Activated CD4-positive, alpha-beta memory T cell treated with anti-CD3 and anti-CD28 coated beads, Interleukin-2, amount 10 ng/mL, durations not matched to agents 7 days and 5 days (primary cell): ENCODE measurements at places on chromosomes 16 and 17.
A peak's percentile ranks its signal among the peaks of the same experiment; 100 is the strongest.

- no peak for DNase-seq
Measured at GRCh38 chr17:66835476-66835875, 559 bp downstream of the CACNG5 start.

DNA sequence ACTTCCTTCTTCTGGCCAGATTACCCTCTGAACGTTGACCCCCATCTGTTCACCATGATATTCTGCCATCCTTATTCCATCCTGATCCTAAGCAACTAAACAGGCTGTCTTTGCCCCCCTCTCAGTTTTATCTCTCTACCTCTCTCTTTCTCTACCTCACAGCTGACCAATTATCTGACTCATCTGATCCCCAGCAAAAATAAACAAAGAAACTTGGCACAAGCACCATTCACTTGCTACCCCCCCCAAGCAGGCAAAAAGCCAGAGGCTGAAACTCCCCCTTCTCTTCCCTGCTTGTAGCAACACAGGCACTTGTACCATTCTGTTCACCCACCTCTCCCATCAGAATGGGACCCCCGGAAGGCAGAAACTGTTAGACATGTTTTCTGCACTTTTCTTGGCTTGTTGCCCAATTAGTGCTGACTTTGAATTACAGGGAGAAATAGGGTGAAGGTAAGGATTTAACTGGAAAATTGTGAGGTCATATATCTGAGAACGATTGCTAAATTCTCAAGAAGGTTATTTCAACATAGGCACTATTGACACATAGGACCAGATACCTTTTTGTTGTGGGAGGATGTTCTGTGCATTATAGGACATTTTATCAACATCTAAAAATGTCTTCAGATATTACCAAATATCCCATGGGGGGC, 163.2 kb downstream of the TOX3 start:
- DNase-seq, result no peak

DNA sequence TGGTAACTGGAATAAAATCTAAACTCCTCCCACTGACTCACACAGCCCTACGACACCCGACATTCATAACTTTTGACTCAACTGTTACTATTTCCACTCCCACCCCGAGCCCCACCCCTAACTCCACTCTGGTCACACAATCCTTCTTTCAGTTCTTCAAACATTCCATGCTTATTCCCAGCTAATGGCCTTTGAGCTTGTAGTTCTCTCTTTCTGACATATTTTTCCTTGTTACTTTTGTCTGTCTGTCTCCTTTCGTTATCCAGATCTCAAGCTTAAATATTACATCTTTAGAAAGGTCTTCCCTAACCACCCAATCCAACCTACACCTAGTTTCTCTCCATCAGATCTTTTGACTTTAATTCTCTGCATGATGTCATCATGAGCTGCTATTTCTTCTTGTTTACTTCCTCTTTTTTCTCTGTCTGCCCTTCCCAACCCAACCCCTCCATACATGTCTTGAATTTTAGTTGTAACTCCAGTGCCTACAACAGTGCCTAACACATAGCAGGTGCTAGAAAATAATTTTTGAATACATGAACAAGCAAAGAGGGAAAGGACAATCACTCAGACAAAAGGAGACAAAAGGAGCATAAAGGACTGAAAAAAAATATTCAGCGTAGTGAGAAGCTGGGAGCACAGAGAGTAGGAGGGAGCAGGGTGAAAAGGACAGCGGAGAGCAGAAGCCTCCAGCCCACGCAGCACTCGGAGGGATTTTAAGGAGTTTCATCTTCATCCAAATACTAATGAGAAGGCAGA, 65.2 kb upstream of the SMIM36 start:
- no peak for DNase-seq

DNA sequence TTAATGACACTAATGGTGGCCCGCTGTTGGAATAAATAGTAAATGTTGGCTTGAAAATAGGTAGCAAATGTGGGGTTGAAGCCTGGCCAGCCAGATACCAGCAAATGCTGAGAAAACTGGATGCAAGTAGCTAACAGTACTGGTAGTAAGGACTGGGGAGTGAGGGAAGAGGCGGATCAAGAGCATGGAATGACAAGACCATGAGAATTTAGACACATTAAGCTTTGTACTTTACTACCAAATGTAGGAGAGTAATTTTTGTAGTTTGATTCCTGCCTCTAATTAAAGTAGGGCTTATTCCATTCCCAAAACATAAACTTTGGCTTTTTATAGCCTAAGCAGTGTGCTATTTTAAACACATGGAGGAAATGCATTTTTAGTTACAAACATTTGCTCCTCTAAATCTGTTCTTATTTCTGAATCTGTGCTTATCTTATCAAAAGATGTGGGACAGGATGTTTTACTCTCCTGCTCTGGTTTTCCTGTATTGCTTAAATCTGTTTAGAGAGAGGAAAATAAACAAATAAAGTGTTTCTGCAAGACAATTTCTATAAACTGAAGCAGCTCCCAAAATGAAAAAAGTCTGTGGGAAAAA, 44.1 kb downstream of the CFDP1 start:
- no peak for DNase-seq

DNA sequence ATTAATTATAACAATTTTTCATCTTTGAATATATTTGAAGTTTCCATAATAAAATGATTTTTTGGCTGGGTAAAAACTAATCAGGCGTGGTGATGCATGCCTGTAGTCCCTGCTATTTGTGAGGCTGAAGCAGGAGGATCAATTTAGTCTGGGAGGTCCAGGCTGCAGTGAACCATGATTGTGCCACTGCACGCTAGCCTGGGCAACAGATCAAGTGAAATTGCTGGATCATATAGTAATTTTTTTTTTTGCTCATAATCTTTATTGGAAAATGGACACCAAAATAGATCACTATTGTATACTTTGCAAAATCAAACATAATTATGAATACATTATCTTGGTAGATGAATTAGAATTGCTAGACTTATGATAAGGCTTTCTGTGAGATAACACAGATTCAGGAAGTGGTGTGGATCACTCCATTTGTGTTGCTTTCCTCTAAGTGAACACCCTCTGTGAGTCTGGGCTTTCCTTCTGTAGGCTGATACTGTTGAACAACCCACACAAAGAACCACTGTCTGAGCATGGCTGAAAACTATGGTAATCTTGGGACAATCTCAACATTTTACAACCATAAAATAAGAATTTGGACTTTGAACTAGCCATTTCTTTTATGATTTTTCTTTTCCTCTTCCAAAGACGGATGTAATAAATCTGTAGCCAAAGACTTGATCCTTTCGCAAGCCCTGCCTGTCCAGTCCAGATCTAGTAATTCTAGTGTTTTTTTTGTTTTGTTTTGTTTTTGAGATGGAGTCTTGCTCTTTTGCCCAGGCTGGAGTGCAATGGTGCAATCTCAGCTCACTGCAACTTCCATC, 5.6 kb upstream of the ST3GAL2 start:
- no peak for DNase-seq

GRCh38 chr17:68532826-68533225, 20.6 kb downstream of the PRKAR1A start:
- DNase-seq, result no peak

DNA sequence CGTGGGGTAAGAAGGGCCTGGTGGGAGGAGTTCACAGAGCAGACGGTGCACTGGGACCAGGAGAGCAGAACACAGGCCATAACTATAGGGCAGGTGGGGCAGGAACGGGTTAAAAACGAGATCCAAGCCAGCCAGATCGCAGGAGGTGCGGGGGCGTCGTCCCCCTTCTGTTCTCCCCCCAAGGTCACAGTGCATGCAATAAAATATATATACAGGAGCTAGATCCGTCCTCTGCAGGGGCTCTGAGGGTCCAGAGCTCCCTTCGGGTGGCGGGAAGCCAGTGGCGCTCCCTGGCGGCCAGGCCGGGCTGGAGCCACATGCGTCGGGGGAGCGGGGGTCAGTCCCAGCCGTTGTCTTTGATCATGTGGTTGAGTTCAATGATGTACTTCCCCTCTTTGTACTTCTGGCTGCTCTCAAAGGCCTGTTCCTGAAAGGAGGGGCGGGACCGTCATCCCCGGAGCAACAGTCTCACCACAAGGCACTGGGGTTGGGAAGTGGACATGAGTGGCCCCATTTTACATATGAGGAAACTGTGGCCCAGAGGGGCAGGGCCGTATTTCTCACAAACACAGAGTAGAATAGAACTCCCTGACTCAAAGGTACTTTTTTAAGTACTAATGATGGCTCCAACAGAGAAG, 768 bp upstream of the TBX6 start:
- DNase-seq, result peak; percentile 78

DNA sequence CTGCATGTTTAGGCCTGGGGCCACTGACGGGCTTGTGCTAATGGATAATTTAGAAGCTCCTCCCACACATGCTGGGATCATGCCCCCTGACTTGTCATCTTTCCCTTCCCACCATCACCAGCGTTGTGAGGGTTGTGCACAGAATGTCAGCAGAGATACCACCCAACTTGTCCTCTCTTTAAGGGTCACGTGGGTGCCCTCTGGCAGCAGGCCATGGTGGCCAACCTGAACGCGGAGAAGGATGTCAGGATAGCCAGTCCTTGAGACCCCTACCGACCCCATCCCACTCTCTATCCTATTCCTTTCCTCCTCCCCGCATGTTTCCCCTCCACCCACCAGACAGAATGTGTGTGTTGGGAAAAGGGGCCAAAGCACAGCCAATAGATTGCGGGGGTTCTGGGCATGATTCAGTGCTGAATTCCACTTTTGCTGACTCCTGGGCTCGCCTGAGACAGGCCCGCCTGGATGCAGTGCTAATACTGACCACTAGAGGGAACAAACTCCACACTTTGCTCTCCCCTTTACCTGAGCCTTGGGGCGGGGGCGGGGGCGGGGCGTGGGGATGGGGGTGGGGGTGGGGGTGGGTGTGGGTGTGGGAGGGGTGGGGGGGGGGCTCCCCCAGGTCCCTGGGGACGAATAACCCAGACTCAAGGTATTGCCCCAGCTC, at the start of gene GH2:
Gene GH2, minus strand, starts transcription at position 10 of the 667 bp plus-strand sequence. CDS start 143 bp downstream, outside the sequence.
- peak; percentile 65 for DNase-seq

- DNase-seq, result no peak
Measured at GRCh38 chr17:29162909-29163341, 17.3 kb downstream of the MYO18A start.

DNA sequence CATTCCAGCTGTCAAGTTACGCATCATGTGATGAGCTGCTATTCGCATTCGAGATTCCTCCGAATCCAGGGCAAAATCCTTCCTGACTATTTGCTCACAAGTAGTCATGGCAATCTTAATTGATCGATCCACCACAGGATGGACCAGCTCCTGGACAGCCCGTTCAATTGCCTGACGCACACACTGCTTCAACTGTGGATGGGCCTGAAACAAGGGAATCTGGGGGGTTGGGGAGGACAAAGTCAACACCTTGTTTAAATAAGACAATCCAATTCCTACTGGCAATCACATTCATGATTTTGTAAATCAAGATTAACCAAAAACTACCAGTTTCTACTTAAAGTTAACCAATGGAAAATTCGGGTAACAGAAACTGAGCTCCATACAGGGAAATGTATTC, 28.4 kb downstream of the SETD6 start:
- no peak for DNase-seq

GRCh38 chr17:2721603-2722002, 10.0 kb upstream of the CLUH start:
- no peak for DNase-seq

DNA sequence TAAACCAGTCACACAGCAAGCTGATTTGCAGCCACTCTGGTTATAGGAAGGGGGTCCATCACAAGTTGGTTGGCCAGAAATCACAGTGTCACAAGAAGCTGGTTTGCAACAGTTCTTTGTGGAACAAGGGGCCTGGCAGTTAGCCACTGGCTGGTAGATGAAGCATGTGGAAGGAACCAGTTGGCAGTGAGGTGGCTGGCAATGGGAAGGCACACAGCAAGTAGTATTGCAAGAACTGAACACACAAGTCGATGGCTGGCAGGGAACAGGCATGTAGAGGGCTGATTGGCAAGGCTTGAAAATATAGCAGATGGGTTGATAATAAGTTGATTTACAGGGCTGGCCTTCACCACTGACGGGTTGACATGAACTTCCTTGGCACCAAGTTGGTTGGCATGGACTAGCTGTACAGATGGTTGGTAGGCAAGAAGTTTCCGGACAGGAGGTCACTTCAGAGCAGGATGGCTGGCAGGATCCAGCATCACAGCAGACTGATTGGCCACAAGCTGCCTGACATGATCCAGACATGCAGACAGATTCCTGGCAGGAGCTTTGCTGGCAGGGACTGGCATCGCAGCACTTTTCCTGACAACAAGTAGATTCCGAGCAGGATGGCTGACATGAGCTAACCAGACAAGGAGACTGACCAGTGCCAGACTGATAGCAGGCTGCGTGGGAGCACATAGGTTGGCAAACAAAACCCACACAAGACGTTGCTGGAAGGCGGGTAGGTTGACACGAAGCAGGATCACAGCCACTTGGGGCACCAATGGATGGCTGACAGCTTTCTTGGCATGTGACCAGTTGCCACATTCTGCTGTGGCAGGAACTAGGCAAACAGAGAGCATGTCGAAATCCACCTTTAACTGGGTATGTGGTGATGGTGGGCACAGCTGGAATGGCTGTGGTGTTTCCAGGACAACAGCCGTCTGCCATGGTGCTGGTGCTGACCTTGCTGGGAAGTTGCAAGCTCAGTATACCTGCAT, at the start of gene KRTAP29-1:
Gene KRTAP29-1, minus strand, starts transcription at position 936 of the 986 bp plus-strand sequence. Its CDS starts 0 bp downstream, at position 936.
- no peak for DNase-seq

DNA sequence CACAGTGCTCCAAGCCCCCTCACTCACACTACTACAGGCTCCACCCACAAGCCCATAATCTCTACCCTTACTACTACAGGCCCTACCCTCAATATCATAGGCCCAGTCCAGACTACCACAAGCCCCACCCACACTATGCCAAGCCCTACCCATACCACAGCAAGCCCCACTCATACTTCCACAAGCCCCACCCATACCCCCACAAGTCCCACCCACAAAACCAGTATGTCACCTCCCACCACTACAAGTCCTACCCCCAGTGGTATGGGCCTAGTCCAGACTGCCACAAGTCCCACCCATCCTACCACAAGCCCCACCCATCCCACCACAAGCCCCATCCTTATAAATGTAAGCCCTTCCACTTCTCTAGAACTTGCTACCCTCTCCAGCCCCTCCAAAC, 13.8 kb downstream of the RIPOR1 start:
- peak; percentile 91 for DNase-seq

GRCh38 chr17:13421581-13422130, 180.1 kb downstream of the HS3ST3A1 start:
- no peak for DNase-seq

DNA sequence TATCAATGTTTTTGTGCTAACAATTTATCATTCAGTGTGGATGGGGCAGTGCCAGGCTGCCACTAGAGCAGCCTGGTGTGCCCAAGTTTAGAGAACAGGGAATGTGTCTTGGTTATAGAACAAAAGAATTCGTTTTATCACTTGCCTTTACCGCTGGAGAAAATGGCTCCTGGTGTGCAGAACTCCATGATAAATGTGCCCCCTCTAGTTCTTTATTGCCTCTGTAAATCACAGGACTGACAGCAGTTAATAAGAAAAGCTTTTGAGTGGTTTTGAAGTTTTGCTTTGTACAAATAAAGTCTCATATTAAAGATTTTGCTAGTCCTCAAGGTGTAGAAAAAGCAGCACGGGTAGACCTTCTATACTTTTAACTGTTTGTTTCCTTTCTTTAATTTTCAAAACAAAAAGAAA, 28.2 kb upstream of the PSMD7 start:
- no peak for DNase-seq

GRCh38 chr16:47480410-47480809, 19.3 kb downstream of the PHKB start:
- no peak for DNase-seq
